ENCODE measurements at places on chromosomes 5 and 9.

GRCh38 chr5:83387041-83387440, 84.5 kb upstream of the VCAN start:
- DNase-seq = peak; percentile 14

- DNase-seq = no peak
These were observed 240.6 kb upstream of the MAP3K1 start for GRCh38 chr5:56574778-56575177.

DNA sequence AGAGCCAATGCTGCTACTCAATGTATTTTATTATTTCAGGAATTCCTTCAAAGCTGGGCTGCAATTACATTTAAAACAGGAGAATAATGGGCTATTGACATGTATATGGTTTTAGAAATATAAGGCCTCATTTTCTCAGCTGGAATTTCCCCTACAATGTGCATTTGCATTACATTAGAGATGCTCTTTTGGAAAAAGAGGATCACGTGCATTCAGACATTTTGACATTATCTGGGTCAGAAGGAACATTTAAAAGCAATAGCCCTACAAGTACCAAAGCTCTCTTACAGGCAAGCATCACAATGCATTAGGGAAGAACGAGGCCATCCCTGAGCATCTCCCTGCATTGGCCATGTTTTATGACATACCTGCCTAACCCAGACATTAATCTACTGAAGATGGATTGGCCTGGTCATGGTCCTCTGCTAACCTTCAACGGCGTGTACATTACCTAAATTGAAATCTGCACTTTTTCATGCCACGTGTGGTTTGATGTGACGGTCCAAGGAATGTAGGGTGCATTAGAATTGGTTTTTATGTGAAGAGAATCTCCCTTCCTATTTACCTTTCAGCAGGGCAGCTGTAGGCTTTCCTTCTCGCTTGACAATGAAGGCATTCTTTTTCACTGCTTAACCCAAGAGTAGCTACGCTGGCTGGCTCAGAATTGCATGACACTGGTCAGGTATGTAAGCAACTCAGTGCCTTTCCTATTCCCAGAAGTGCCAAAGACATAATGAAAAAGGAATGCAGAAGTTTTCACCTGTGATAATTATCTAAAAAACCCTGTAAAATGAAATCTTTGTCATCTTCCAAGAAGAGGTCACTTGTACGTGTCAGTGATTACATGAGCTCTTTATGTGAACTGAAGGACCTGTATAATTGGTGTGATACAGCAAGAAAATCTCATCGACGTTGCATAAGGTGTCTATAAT, 212.3 kb upstream of the MPDZ start:
- no peak for DNase-seq

- no peak for DNase-seq
These were observed 185.8 kb upstream of the ELAVL2 start for GRCh38 chr9:24011881-24012280.

DNA sequence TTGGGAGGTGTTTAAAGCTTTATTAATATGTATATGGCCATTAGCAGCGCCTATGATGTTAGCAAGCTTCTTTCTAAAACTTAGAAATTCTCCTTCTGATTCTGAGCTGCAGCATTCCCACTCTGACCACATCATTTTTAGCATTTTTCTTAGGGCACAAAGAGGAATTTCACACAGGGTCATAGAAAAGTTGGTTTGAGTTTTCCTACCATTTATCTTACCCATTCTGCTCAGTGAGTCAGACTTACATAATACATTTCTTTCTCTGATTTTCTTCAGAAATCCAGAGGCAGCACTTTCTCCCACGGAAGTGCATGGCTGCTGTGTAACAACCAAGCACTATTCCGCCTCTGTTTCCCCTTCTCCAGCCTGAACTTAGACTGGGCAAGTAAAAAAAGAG, 246.6 kb downstream of the ARL15 start:
- peak; percentile 77 for DNase-seq

DNA sequence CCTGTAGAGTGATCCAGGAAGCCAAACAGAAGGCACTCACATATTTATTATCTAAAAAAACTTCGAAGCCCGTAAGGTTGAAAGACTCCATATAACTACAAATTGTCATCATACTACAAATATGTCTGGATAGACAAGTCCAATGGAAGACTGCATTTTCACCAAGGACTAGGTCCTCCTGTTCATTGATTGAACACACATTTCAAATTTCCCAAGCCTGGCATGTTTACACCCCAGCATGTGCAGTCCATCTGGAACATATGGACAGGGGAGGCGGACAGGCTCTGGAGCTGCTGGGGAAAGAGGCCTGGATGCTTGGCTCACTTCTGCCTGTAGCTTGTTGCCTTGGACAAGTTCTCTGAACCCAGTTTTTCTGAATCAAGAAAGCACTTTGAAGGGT, 378.7 kb downstream of the ENC1 start:
- DNase-seq = peak; percentile 37

GRCh38 chr5:178221282-178221681, 11.3 kb downstream of the PHYKPL start:
- DNase-seq = no peak

GRCh38 chr5:179378441-179379271, 33.4 kb upstream of the ADAMTS2 start:
- DNase-seq = peak; percentile 47

DNA sequence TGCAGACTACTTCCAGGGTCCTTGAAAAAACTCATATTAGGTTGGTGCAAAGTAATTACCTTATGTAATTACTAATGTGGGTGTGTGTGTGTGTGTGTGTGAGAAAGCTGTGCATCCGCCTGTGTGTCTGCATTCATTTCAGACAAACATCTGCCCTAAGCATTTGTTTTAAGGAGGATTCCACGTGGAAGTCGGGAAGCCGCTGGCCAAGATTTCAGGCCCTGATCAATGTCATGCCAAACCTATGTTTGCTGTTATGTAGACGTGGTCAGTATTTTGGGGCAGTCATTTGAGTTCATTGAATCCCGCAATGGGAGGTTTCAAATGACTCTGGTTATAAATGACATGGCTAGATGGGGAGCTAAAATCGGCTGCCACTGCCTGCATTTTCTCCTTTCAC, 33.6 kb upstream of the BASP1 start:
- no peak for DNase-seq

GRCh38 chr5:142735323-142736246, 34.6 kb upstream of the ARHGAP26 start:
- no peak for DNase-seq

- no peak for DNase-seq
These were observed 101.4 kb upstream of the FSTL4 start for GRCh38 chr5:133713751-133714150.

DNA sequence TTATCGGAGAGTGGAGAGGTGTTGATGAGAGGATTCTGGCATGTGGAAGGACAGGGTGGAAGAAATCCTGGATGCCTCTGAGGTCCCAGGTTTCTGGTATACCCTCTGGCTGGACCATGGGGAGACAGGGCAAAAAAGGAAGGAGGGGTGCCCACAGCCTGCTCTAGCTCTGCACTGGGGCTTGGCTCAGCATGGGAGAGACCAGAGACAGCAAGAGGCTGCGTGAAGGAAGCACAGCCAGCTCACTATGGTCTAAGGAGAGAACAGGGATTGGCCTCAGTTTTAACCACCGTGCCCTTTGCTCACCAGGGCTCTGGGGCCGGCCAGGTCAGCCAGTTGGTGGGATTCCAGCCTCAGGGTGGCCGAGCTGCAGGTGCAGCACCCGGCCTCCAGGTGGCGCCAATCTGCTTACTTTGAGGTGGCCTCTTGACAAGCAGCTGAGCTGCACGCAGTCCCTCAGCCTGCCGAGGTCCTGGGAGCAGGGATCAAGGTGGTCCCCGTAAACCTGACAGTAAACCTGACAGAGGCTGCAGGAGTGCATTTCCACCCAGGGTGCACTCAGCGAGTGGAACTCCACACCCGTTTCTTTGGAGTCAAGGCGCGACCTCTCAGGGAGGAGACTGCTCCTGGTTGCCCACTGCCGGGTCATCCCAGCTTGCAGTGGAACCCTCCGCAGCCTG, 25.0 kb upstream of the SPTLC1 start:
- DNase-seq = peak; percentile 83

DNA sequence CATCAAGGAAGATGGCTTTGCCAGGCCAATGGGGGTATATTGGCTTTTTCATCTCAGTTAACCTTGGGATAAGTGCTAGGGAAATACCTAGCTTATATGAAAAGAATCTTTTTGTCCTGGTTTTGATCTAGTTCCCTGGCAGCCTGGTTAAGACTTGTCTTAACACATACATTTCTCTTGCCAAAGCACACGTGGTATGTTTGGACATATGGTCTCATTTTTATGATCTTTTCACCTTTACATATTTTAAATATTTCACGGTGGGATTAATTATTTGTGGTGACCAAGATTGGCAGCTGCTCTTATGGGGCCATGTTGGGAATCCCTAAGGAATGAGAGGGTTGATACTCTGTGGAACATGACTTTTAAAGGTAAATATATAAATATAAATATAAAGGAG, 312.5 kb downstream of the NPR3 start:
- no peak for DNase-seq

DNA sequence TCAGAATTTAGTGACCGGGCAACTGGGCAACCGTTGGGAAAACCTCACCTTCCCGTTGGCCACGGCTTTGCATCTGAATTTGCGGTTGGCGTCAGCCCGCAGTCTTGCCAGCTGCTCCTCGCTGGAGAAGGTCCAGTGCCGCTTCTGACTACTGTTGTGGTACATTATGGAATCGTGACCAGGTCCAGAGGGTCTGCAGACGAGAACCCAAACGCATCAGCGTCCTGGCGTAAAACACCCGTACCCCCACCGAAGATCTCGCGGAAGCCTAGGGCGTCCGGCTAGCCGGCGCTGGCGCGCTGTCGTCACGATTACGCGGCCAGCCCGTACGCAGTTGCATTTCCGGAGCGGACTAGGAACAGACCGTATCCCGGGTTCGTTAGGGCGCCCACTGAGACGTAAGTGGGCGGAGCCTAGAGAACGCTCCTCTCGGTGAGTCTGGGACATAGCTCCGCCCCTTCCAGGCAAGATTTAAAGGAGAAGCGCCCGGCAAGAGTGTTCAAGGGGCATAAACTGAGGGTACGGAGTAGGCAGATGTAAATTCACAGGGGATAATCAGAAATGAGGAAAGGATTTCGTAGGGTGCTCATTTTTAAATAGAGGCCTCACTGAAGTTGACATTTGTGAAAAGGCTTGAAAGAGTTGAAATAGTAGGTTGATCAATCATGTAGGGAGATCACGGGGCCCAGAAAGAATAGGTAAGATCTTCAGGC, at the start of gene CCNH:
TSS of gene CCNH (minus strand) at position 301 of the 713 bp plus-strand sequence. CDS start at position 165, 136 bp downstream.
- DNase-seq = peak; percentile 96

DNA sequence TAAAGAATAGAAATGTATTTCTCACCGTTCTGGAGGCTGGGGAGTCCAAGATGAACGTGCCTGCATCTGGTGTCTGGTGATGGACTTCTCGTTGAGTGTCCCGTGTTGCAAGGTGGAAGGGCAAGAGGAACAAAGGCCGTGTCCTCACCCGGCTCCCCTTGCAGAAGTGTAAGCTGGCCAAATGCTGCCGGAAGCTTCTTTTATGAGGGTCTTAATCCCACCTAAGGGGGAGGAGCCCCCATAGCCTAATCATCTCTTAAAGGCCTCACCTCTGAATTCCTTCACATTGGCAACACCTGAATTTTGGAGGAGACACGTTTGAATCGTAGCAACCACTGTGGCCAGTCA, 99.1 kb upstream of the DAP start:
- no peak for DNase-seq

DNA sequence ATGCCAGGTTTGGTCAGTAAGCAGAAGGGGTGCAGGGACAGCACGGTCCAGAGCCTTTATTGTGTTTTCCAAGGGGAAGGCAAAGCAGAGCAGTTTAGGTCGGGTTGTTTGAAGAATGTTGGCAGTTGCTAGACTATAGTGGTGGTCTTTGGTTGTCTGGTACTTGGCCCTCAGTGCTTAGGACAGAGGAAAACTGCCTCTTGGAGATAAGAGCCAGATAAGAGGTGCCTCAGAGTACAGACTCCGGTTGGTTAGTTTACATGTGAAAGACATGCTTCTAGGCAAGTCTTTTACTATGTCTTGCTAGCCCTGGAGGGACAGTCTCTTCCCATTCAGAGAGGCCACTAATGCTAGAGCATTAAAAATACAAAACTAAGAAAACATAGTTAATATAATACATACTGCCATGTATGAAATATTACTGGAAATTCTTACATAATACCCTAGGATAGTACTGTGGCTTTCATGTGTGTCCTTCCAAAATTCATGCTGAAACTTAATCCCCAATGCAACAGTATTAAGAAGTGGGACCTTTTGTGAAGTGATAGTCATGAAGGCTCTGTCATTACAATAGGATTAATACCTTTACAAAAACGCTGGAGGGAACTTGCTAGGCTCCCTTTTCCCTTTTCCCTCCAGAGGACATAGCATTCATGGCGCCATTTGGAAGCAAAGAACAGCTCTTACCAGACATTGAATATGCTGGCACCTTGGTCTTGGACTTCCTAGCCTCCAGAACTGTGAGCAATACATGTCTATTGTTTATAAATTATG, 280.4 kb downstream of the TMEM167A start:
- no peak for DNase-seq

- no peak for DNase-seq
These were observed 52.2 kb downstream of the MTAP start for GRCh38 chr9:21854594-21854993.

DNA sequence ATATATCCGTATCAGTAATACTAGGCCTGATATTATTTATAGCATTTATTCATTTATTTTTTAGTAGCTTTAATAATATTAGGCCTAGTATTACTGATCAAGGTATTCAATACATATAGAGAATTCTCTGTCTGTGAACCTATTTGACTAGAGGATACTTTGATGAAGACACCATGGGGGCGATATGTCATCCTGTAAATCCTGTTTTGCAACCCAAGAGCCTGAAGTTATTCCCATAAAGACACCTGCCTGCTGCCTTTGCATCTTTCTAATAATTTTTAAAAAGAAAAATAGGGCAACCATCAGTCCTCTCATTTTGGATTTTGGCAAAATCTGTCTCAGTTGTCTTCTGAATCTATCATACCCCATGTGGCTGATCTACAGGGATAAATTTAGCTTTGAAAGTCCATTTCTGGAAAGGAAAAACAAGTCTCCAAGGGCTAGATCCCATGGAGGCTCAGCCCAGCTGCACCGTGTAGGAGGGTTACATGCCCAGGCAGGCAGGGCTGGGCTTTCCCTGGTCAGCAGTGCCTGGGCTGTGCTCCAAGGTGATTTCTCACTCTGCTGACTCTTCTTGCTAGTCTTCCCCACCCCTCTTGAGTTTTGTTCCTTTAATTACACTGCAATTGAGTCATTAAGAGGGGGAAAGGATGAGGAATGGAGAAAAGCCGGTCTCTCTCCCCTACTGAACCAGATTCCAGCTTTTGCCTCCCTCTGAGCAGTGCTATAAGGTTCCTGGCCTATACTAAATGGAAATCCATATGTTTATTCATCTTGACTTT, 169.0 kb downstream of the TRIM32 start:
- DNase-seq = peak; percentile 41

GRCh38 chr9:84139296-84140070, 158.9 kb downstream of the RMI1 start:
- peak; percentile 44 for DNase-seq

- DNase-seq = peak; percentile 91
These were observed 4.4 kb downstream of the IL3 start for GRCh38 chr5:132064738-132065331.

DNA sequence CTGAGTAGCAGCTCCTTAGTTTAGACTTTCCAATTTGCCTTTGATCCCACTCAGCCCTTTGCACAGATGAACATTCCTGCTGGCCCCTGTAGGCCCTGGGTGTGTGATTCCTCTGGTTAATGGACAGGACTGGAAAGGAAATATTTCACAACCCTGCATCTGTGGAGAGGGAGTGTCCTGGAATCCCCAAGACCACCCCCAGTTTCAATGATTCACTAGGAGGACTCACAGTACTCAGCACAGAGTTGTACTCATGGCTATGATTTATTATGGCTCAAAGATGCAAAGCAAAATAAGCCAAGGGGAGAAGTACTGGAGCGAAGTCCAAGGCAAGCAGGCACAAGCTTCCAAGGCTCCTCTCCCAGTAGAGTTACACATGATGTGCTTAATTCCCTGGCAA, 42.4 kb upstream of the TJP2 start:
- DNase-seq = peak; percentile 79

Measured in GM03348 (cell line).